Caco-2 (cell line): ENCODE measurements at places on chromosomes 2 and 18.

- DNase-seq, result peak; percentile 19
Measured at GRCh38 chr18:59005262-59005661, 134.4 kb upstream of the SEC11C start.

GRCh38 chr2:48993576-48993975 lies 160.7 kb downstream of the FSHR start:
- DNase-seq, result no peak

- DNase-seq, result peak; percentile 66
Measured at GRCh38 chr2:196131949-196132925, 39.1 kb downstream of the STK17B start.

DNA sequence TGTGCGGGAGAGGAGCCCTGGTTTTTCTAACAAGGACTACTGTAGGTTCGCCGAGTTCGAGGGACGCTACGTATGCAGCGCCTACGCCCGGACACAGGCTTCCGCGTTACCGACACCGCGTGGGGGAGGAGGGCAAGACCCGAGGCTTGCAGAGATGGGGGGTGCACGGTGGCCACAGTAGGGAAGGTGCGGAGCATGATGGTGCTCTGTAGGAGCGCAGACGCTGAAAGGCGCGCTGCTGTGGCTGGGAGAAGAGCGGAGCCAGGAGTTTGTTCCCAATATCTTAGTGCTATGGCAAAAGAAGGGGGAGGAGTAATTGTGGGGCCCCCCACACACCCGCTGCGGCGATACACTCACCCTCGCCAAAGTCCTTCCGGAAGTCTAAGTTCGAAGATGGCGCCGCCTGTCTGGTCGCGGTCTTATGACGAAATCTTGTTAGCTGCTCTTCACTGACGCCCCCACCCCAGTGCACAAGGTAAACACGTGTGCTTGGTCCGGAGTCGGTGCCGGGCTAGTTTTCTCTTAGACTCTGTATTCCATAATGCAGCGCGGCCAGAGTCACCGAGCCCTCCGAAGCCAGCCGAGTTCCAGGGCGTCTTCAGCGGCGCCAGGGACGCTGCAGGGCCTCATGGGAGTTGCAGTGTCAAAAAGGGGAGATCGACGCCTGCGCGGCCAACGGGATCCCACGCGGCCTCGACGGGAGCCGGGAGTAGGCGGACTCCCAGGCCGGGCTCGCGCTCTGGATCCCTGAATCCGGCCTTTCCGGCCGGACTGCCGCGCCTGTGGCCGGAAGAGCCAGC lies at the start of gene GTF3C2:
TSS of gene GTF3C2 (minus strand) at position 383 of the 800 bp plus-strand sequence. CDS start 13,210 bp downstream, outside the sequence.
- peak; percentile 99 for DNase-seq

GRCh38 chr18:49459404-49460171 lies 857 bp downstream of the DYM start:
- no peak for DNase-seq

GRCh38 chr2:18349421-18349820 lies 211.0 kb downstream of the RDH14 start:
- no peak for DNase-seq

DNA sequence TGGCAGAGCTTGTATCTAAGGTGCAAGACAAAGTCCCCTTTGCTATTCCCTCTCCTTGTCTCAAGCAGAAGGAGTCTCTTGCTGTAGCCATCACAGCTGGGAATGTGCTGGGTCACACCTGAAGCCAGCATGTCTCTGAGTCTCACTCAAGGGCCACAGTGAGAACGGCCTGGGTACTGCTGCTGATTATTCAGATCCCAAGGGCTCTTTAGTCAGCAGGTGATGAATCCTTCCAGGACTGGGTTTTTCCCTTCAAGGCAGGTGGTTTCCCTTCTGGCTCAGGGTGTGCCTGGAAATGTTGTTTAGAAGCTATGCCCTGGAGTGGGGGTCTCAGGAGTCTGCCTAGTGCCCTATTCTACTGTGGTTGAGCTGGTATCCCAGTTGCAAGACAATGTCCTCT lies 356.3 kb downstream of the PARD3B start:
- no peak for DNase-seq

DNA sequence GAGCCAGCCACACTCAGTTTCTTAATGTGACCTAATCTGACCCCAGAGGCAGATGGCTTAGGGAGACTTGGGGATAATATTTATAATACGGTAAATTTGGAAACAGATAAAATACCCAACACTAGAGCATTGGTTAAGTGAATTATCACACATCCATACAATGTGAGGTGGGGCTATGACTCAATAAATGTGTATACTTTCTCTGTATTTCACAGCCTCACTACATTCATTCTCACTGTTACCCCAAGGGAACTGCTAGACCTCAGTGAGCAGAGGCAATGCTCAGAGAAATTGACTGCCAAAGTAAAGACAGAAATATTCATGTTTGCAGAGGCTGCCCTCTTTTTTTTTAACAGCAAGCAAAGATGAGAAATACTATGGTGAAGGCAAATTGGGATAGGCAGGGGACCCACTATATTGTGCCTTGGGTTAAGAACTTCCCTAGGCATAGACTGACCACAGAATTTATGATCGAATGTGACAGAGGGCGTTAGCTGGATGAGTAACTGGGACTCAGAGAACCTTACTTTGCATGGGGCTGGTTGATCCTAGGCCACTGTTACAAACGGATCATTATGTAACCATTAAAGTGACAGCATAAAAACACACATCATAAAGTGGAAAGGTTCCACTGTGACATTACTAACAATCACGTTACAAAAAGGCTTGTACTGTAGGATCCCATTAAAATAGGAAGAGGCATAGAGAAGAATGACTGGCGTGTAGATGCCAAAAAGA lies 246.0 kb upstream of the LYPD1 start:
- DNase-seq, result no peak

GRCh38 chr18:59779979-59780378 lies 82.8 kb upstream of the CCBE1 start:
- no peak for DNase-seq

DNA sequence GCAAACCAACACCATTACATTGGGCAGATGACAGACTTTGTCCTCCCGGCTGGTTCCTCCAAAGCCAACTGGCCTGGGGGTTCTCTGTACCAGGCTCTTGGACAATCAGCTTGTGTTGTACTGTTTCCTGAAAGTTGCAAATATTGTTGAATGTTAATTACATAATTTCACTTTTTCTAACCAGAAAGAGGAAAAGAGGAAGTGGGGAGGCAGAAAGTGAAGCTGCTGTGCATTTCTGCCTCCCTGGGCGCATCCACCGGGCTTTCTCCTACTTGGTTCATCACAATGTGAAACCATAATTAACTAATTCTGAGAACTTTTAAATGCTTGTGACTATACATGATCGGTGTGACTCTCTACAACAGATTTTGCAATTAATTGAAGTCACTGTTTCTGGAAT lies 10.1 kb downstream of the TWIST2 start:
- no peak for DNase-seq

DNA sequence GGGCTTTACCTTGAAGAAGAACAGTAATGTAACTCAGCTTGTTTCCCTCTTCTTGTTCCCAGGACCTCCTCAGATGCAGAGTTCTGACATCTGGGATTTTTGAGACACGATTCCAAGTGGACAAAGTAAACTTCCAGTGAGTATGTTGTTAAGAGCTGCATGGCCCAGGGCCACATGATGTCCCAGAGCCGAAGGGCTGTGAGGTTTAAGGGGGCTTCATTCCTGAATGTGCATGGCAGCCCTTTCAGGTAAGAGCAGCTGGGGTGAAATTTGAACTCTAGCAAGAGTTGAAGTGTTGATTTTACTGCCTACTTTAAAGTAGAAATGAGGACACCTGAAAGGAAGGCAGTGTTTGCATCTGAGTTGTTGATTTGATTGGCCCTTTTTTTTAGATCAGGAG lies 13.3 kb downstream of the CHMP1B start:
- no peak for DNase-seq

DNA sequence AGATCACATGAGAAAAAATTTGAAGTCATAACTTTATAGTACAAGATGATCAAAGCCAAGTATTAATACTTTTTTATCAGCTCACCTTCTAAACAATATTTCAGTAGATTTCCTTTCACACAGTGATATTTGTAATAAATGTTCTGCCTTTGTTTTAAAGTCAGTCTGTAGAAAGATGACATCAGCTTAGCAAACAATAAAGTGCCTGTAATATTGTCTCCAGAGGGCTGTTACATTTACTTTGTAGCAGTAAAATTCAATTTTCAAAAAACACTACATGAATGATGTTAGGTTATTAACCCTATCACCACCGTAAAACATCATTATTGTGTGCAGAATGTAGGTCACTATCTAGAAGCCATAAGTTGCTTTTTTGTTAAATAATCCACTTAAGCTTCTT lies 49.6 kb downstream of the ZEB2 start:
- no peak for DNase-seq

DNA sequence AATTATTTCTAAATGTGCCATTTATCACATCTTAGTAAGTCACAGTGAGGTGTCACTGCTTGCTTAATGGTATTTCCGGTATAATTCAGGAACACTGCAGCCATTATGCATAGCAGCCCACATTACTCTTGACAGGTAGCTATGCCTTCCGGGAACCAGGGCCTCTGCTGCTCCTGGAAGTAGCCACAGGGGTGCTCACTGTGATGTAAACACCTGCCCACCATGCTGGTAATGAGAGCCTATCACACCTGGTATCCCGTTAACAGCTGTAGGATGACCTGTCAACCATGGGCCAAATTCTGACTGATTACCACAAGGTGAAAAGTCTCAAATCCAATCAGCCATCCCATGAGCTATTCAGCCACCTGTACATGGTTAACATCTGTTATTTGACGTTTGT lies 647.0 kb upstream of the NXPH2 start:
- DNase-seq, result no peak

- no peak for DNase-seq
Measured at GRCh38 chr2:191264647-191265081, 19.5 kb downstream of the MYO1B start.

- DNase-seq, result no peak
Measured at GRCh38 chr18:61655630-61656029, 237.2 kb downstream of the RNF152 start.

- no peak for DNase-seq
Measured at GRCh38 chr2:175435012-175435411, 253.5 kb upstream of the ATP5MC3 start.

DNA sequence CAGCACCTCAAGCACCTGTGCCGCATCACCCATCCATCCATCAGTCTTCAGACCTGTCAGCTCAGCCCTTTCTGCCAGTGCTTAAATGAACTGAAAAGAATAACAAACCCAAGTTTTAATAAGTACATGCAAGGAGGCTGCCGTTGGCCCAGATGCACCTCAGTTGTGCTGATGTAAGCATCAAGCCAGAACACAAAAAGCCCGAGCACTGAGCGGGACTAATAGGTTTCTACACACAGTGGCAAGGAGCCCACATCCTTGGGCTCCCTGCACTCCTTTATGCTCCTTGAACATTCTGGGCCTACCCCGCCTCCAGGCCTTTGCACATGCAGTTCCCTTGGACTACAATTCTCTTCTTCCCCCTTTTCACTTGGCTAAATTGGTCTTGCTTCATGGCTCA lies 165.6 kb downstream of the ALK start:
- DNase-seq, result no peak

GRCh38 chr2:186209532-186209931 lies 276.5 kb upstream of the ZC3H15 start:
- DNase-seq, result no peak

GRCh38 chr2:19609266-19609665 lies 250.8 kb upstream of the OSR1 start:
- no peak for DNase-seq

DNA sequence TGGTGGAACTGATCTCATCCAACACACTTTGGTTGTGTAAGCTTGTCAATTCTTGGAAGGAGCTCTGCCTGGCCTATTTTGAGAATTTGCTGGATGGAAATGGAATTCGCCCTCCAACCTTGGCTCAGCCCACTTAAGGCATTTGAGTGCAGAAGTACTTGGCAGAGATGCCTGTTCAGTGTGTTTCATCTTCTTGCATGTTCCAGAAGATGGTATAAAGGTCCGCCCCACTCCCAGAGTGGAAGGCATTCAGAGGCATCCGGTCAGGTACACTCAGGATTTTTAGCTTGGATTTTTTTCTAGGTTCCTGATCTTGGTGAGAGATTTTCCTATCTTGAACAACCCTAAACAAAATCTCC lies 61.3 kb upstream of the TXNDC2 start:
- no peak for DNase-seq

DNA sequence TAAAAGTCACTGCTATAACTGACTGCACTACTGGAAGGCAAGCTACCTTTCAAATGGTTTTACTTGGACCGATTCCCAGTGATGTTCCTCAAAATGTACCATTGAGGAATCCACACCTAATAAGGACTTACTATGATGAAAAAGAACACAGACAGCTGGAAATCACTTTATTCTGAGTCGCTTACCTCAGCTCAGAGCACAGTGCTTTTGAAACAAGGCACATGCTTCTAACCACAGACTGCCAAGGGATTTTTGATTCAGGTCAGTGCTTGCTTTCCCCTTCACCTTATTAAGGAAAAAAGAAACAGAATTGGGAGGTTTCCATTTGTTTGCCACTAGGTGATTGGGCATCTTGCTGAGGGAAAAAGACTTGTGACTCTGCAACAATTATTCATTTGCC lies 707.5 kb upstream of the FSHR start:
- no peak for DNase-seq

DNA sequence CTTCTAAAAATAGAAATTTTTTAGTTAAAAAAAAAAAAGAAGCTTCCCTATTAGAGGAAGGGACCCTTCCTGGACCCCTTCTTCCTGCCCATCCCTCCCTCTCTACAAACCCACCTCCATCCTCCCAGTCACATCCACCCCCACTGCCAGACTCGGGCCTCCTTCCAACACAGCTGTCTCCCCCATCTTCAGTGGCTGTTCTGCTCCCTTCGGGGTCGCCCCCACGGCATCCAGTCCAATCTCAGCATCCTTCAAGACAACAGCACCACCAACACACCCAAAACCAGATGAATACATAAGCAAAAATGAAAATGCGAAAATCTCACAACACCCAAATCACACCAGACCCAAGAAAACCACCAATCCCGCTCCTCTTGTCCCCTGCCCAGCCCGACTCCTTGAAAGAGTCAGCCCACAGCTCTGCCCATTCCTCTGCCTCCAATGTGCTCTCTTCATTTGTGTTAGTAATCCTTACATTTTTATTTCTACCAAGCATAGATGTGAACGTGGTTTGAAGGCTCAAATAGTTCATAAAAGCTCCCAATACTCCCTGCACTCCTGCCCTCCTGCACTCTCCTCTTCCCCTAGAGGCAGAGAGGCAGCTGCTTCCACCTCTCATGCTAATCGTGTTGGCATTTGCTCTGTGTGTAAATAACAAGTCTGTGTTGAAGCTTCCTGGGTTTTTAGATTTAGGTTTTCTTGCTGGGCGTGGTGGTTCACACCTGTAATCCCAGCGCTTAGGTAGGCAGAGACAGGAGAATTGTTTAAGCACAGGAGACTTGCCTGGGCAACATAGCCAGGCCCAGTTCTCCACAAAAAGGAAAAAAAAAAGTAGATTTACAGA lies 37.0 kb downstream of the MAL start:
- DNase-seq, result no peak

DNA sequence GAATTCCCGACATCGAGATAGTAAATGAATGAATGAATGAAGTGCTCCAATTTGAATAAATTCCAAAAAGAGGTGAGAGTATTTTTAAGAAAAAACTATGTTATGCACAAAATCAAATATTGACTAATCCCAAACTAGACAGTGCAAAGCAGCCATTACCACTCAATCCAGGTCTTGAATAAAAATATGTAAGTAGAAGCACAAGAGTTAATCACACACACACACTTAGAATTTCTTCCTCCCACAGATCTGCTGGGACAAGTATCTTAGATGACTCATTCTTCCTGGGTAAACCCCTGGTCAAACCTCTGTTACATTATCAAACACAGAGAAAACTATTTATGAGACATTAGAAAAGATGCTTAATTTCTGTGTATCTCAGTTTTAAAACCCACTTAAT lies 102.0 kb downstream of the PLA2R1 start:
- DNase-seq, result no peak
